ENCODE measurements at places on chromosomes 2 and 18.

GRCh38 chr18:5057386-5058348, 139.4 kb downstream of the AKAIN1 start:
- no peak for DNase-seq

GRCh38 chr2:235616885-235617284, 123.0 kb downstream of the AGAP1 start:
- no peak for DNase-seq

DNA sequence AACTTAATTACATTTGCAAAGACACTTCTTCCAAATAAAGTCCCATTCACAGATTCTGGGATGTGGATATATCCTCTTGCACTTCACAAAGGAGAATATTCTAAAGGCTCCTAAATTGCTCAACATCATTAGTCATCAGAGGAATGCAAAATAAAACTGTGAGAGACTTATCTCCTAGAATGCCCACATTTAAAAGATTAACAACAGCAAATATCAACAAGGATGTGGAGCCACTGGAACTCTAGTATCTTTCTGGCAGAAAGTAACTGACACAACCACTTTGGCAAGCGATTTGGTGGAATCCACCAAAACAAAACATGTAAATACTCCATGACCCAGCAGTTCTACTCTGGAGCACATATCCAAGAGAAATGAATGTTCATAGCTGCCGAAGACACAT, 4.6 kb downstream of the NEU2 start:
- no peak for DNase-seq

DNA sequence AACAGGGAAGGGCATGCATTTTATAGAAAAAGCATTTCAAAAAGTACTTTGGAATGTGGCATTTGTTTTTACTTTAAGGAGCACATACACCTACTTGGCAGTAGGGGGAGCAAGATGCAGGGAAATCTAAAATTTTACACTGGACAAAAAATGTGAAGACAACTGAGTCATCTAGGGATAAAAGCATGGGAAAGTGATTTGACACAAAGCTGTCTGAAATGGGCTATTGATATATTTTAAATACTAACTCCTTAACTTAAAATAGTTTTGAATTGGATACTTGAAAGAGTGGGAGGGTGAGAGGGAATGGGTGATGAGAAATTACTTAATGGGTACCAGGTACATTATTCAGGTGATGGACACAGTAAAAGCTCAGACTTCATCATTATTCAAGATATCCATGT, 15.8 kb downstream of the TMEM200C start:
- no peak for DNase-seq

DNA sequence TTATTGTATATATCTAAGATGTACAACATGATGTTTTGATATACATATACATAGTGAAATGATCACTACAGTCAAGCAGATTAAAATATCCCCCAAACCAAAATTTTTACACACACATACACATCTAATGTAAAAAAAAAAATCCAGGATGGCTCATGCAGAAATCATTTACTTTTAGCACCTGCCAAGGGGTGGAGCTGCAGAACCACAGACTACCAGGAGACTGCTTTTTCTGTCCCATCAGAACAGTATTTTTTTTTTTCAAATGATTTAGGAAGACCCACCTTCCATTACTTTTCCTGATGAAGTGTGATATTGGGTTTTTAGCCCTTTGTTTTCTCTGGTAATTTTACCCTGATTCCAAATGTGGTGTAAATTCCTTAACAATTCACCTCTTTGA, 61.9 kb downstream of the AQP4 start:
- no peak for DNase-seq

GRCh38 chr2:101173707-101174295, 22.6 kb upstream of the TBC1D8 start:
- no peak for DNase-seq

DNA sequence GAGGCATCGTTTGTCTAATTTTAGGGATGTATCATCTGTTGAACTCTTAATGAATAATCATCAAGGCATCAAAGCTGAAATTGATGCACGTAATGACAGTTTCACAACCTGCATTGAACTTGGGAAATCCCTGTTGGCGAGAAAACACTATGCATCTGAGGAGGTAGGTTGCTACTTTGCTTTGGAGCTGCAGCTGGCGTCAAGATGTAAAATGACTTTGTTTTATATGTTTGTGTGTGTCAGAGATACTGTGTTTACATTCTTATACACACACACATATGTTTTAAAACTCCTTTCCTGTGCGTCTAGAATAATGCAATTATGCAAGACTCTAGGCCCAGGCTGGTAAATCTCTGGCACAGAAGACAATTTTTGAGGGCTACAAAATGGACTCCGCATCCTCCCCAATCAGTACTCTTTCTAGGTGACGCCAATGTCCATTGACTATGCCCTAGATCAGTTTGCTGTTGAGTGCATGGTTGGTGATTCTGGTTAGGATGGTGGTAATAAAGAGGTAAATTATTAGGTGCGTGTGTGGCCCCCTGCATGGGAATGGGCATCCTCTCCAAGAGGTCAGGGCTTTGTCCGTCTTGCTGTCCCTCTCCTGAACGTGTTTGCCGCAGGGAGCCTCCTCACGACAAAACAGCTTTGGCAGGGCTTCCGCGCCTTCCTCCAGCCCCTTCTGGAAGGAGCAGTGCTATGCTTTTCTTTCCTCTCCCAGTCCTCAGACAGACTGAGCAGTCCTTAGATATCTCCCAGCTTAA, 68.2 kb upstream of the EML6 start:
- no peak for DNase-seq

DNA sequence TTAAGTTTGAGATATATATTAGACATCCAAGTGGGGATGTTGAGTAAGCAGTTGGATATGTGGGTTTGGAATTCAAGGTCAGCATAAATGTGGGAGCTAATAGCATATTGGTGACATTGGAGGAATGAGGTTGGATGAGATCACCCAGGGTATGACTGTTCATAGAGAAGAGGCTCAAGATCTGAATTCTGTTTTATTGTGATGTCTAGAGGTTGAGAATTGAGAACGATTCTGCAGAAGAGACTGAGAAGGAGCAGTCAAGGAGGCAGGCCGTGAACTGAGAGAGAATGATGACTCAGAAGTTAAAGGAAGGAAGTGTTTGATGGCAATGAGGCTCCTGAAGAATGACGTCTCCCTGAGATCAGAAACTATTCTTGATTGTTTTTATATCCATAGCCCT, 5.9 kb downstream of the SERPINB11 start:
- no peak for DNase-seq

- no peak for DNase-seq
Measured at GRCh38 chr18:60746491-60746890, 373.9 kb upstream of the MC4R start.

- no peak for DNase-seq
Measured at GRCh38 chr2:96800061-96801004, 15.7 kb upstream of the CNNM3 start.
